Activated CD4-positive, alpha-beta T cell treated with anti-CD3 and anti-CD28 coated beads, Interleukin-2, amount 10 ng/mL, durations not matched to agents 24 days and 14 days (primary cell): ENCODE measurements at places on chromosomes 4 and X.

GRCh38 chr4:91089178-91089577 is 962.0 kb downstream of the CCSER1 start:
- DNase-seq, result no peak

DNA sequence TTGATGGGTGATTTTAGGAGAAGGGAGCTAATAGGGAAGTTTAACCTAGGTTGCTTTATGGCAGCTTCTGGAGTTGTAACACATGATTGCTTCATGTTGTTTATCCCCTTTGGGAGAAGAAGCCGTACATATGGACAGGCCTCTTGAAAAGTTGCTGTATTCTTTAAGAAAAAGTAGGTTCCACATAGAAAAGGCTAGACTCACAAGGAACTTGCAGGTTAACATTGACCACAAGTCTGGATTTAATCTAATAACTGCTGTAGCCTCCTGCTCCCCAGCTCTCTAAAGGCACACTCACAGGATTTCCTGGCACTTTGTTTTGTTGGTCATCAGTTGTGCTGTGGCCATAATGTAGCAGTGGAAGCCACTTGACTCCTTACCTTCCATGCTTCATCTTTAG is 19.7 kb downstream of the FNIP2 start:
- DNase-seq, result no peak

- DNase-seq, result no peak
Measured at GRCh38 chr4:78747475-78747922, 28.7 kb upstream of the BMP2K start.

- DNase-seq, result peak; percentile 38
Measured at GRCh38 chr4:185811509-185812364, at the start of gene SORBS2. Gene SORBS2, minus strand, starts transcription at chr4:185812194. Its CDS starts 121,623 bp downstream, at chr4:185690571.

GRCh38 chrX:16461968-16462367 is 188.0 kb upstream of the S100G start:
- no peak for DNase-seq

- no peak for DNase-seq
Measured at GRCh38 chr4:103936653-103937145, 216.9 kb upstream of the TACR3 start.

DNA sequence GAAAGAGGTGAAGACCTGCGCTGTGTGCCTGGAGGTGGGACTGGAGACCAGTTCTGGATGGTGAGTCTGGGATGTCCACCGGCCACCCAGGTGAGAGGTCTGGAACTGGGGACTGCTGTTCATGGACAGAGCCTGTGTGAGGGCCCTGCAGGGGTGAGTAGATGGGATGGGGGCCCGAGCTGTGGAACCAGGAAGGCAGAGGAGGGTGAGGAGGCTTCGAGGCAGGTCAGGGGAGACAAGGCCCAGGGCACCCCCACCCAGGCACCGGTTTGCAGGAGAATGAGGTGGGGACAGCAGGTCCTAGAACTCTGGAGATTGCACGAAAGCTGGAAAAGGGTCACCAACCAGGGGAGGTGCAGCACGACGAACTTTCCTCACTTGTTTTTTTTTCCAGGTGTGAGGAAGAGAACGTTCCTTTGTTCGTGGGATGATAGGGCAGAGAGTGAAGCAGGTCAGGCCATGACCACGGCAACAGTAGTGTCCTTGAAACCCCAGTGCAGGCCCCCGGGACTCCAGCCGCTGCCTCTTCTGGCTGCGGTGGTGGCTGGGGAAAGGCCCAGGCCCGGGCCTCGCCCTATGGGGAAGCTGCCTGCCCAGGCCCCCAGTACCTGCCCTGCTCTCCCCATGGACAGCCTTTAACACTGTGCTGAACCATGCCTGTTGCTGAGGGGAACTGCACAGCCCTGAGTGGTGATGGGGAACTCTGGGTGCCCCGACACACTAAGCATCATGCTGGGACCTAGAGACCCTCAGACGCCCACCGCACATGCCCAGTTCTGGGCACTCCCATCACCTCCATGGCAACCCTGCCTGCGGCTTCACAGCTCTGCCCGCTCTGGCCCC is 22.9 kb downstream of the TNIP2 start:
- no peak for DNase-seq

- no peak for DNase-seq
Measured at GRCh38 chr4:304969-305680, at the start of gene ZNF732. Gene ZNF732, minus strand, starts transcription at chr4:305474. Its CDS starts 164 bp downstream, at chr4:305310.

- no peak for DNase-seq
Measured at GRCh38 chr4:79906303-79906702, 166.7 kb downstream of the ANTXR2 start.

DNA sequence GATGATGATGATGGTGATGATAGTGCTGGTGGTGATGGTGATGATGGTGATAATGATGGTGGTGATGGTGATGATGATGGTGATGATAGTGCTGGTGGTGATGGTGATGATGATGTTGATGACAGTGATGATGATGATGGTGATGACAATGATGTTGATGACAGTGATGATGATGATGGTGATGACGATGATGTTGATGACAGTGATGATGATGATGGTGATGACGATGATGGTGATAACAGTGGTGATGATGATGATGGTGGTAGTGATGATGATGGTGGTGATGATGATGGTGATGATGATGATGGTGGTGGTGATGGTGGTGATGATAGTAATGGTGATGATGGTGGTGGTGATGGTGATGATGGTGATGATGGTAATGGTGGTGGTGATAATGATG is 80.1 kb upstream of the MXRA5 start:
- DNase-seq, result no peak

DNA sequence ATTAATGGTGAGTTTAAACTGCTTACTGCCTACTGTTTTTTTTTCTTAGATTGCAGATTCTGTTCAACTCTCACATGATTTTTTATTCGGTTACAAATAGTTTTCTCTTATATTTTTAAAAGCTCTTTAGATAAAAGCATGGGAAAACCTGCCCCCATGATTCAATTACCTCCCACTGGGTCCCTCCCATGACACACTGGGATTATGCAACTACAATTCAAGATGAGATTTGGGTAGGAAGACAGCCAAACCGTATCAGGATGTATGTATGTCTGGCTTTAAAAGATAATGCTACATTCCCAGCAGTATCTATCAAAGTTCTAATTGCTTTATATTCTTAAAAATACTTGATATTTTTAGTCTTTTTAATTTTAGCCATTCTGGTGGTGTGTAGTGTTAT is 131.5 kb downstream of the JADE1 start:
- no peak for DNase-seq

GRCh38 chrX:10286195-10286594 is 129.4 kb downstream of the CLCN4 start:
- no peak for DNase-seq

DNA sequence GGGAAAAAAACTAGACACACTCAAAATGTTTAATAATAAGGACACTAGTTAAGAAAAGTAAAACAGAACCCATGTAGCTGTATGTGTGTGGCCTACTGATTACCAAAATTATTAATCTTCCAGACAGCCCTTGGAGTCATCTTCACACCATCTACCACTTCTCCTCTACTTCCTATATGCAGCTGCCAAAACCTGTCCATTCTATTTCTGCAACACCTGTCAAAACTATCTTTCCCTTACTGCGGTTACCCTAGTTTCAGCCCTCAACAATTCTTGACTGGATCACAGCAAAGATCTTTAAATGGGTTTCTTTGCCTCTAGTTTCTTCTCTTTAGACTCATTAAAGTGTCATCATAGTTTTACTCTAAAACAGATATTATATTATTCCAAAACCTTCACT is 72.6 kb downstream of the GPR82 start:
- DNase-seq, result no peak

DNA sequence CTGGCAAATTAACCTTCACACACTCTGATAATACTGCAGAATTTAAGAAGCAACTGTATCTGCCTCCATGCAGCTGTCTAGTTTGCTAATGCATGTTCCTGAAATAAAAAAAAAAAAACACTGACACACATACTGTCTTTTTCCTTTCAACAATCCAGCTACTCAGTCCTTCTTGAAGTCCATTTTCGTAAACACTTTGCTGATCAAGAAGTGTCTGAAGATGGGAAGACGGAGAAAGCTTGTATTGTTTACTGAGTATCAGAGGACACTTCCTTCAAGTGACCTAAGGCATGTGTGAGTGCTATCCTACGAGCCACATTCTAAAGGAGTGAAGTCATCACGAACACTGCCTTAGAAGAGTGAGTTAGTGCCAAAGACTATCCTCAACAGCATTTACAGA is 82.6 kb downstream of the LUZP4 start:
- no peak for DNase-seq

DNA sequence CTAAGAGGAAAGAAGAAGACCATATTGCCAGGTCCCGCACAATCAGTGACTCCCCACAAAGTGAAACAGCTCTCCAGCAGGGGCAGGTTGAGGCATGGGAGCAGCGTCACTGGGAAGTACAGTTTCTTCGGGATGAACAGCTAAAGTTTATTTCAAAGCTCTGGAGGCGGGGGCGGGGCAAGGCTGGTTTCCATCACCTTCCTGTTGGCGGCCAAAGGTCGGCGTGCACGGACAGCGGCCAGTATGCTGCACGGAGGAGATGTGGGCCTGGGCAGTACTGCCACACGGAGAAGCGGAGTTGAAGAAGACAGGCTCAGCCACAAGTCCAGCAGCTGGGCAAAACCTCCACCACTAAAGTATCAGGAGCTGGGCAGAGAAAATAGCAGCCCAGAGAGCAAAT is 951 bp upstream of the ZNF518B start:
- no peak for DNase-seq

- DNase-seq, result no peak
Measured at GRCh38 chrX:76434103-76434741, 6.7 kb downstream of the MAGEE1 start.

DNA sequence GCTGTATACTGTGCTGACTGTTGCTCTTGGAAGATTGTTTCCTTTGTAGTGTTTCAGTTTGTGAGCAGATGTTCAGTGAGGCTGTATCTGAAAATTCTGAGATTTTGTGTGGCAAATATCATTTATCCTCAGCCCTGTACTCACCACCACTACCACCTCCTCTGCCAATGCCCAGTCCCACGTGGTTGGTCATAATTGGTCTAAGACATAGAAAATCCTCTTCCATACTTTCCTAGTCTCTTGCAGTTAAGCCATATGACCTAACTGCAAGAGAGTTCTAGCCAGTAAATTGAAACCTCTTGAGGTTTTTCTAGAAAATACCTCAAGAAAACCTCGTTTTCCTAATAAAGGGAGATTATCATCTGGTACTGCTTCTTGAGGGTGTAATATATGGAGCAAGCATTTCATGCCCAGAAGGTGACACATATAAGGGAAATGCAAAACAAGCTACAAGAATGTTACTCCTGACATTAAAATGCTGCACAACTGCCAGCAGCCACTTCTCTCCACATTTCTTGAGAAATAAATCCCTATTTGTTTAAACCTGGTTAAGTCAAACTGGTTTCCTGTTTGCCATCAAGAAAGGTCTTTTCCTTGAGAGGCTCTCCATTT is 32.8 kb downstream of the ABCE1 start:
- DNase-seq, result peak; percentile 70

DNA sequence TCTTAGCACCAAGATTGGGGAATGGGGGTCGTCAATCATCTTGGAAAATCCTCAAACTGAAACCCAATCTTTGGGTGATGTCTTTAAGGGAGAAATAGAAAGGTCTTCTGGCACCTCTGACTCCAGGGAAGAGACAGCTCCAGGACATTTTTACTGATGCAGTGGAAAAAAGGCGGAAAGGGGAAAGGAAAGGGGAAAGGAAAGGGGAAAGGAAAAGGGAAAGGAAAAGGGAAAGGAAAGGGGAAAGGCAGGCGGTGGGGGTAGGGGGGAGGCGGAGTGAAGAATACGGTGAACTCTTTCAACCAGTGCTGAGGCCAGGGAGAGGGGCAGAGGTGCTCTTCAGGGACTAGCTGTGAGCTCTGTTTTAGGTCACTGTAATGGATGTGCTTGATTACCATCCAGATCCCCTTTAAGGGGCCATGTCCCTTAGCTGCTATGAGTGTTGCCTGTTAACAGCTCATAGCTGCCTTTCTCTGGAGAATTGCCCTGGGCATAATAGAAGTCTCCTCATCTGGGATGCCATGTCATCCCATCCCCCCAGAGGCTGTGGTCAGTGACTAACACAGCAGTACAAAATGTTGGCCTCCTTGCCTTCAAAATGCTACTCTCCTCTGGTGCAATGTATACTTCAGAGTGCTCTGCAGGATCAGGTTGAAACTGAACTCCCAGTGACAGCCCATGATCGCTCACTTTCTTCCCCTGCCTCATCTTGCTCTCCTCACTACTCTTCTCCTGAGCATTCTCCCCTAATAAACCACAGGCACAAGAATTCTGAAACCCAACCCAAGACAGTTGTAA is 92.4 kb upstream of the AP1S2 start:
- no peak for DNase-seq

GRCh38 chrX:102652031-102652688 is 877 bp downstream of the GPRASP1 start:
- peak; percentile 79 for DNase-seq

GRCh38 chr4:109873791-109874514 is 26.0 kb downstream of the LRIT3 start:
- no peak for DNase-seq

GRCh38 chr4:10577508-10578426 is 106.8 kb downstream of the CLNK start:
- no peak for DNase-seq

GRCh38 chr4:154462081-154462810 is 29.4 kb downstream of the DCHS2 start:
- DNase-seq, result no peak

- DNase-seq, result no peak
Measured at GRCh38 chrX:10152086-10152485, 4.7 kb upstream of the CLCN4 start.

GRCh38 chr4:123987408-123987807 is 590.8 kb downstream of the SPRY1 start:
- no peak for DNase-seq

DNA sequence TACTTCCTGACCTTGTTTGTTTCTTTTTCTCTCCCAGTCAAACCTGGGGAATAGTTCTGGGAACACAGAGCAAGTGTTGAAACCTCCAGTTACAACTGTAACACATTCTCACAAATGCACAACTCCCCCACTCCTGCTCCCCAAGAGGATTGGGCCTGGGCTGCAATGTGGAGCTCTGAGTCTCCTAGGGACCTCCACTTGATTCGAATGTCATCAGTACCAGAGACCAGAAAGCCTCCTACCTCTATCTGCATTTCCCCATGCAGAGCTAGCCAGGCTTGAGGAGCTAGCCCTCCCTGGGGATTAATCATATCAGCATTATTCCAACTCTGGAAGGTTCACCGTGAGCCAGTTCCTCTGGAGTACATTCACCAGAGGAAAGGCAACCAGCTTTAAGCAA is 41.7 kb upstream of the CITED1 start:
- no peak for DNase-seq

DNA sequence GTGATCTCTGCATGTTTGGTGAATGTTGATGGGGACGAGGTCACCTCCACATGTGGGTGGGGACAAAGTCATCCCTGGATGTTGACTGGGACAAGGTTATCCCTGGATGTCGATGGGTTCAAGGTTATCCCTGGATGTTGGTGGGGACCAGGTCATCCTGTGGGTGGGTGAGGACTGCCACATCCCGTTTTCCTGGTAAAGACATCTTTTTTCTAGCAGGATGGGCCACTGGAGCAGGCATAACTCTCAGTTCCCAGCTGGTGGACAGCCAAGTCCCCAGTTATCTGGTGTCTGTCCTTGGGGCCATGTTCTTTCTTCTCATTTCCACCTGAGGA is 28.3 kb upstream of the PLCXD1 start:
- no peak for DNase-seq
